ENCODE measurements at places on chromosomes 4 and X. TPM values are rescaled to one million over a fixed set of nuclear protein-coding genes. Genes with fewer than 3 reads are reported as not detected.

YY2 gene
- 1.4 TPM for total RNA-seq

DNA sequence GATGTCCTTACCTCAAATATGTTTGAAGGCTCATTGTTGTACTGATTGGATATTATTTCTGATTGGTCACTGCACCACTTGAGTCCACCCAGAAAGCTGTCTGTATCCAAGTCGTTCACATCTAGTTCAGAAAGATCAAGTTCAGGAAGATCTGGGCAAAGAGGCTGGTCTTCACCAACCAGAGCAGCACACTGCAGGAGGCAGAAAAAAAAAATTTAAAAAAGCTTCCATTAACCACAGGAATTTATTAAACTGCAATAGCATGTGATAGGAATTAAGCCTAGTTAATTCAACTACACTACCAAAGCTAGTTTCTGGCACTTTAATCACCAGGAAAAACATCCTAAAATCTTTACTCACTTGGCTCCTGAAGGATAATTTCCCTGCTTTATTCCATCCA lies 5.1 kb downstream of the PPARGC1A start:
- no peak for DNase-seq

GRCh38 chr4:76198411-76199237 lies 15.0 kb downstream of the SCARB2 start:
- DNase-seq = peak; percentile 56

ZNF827 gene
- 33.0 TPM for total RNA-seq

- no peak for DNase-seq
Measured at GRCh38 chr4:108917255-108917654, 154.4 kb upstream of the ETNPPL start.

DNA sequence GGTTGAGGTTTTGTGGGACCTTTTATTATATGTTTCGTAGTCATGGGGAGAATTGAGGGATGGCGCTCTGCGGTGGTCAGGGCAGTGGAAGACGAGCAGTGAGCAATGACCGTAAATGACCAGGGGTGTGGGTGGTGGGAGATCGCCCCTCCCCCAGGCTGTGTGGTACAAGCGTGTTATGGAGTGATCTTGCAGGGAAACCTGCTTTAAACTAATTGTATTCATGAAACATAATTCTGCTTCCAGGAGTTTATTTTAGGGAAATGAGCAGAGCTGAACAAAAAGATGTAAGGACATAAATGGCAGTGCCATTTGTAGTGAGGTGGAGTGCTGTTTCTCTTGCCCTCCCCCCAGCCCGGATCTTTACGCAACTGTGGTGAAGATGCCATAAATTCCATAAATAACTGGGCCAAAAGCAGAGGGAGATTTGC lies 20.2 kb downstream of the GYG2 start:
- peak; percentile 63 for DNase-seq

- DNase-seq = no peak
Measured at GRCh38 chr4:108893468-108893867, 130.6 kb upstream of the ETNPPL start.

DNA sequence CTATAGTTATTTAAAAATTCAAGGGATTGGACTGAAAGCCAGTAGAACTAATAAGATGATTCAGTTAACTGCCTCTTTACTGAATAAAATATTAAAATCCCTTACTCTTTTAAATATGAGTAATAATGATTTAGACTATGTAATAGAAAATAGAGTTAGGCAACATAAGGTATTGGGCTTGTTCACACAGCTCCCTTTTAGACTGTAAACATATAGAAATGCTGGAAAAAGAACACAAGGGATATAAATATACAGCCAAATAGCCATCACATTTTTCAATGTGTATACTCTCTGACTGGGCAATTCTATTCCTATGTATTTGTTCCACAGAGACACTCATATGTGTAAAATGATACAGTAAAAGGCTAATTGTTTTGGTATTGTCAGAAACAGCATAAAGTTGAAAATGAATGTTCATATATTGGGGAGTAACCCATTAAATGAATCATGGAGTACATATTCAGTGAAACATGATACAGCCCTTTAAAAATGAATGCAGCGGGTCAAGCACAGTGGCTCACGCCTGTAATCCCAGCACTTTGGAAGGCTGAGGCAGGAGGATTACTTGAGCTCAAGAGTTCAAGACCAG lies 129.8 kb downstream of the TBC1D19 start:
- DNase-seq = no peak

DNA sequence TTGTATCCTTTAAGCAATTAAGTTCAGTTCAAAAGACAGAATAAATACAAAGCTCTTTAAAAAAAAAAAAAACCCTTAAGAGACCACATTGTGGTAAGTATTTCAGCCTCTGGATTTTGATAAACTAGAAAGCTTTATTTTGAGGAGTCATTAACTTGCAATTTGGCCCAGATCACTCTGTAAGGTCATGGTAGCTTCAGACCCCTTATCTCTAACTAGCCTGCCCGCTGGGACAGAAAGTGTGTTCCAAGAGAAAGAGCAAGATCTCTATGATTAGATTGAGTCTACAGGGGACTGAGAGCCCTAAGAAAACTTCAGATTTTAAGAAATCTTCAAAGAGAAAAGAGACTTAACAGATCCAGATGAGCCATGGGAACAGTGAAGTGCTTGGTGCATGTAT lies 45.6 kb downstream of the GALNT7 start:
- no peak for DNase-seq

PDLIM5 gene
- 91.0 TPM for total RNA-seq

MFAP3L gene
- total RNA-seq = 25.3 TPM

DNA sequence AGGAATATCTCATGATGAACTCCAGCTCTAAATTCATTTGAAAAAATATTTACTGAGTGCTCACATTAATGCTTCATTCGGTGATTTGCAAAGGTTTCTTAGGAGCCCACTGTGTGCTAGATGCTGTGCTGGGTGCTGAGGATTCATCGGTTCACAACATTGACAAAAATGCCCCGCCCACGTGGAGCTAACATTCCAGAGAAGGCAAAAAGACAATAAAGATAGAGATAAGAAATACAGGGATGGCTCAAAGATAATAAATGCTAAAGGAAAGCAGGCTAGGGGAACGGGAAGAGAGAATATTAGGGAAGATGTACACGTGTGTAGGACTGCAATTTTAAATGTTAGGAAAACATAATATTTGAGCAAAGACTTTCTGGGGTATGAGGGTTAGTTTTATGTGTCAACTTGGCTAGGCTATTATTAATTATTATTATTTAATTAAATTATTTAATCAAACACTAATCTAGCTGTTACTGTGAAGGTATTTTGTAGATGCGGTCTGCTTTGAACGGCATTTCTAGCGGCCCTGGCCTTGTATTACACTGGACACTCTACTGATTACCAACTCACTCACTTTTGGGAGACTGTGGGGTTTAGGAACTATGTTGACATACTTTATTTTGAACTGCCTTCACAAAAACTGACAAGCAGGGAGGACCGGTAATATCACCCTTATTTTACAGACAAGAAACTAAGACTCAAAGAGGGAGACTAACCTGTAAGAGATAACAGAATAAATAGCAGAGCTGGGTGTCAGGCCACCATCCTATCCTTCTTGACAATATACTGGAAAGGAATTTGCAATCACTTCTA lies 61.9 kb upstream of the IRF2 start:
- DNase-seq = no peak

GRCh38 chrX:43949669-43950068 lies 23.5 kb downstream of the NDP start:
- DNase-seq = peak; percentile 89

DNA sequence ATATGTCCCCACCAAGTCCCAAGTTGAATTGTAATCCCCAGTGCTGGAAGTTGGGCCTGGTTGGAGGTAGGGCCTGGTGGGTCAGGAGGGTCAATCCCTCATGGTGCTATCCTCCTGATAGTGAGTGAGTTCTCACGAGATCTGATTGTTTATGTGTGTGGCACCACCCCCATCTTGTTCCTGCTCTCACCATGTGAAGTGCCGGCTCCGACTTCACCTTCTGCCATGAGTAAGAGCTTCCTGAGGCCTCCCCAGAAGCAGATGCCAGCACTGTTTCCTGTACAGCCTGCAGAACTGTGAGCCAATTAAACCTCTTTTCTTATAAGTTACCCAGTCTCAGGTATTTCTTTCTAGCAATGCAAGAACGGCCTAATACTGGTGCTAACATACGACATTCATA lies 22.7 kb upstream of the TMEM33 start:
- no peak for DNase-seq

DNA sequence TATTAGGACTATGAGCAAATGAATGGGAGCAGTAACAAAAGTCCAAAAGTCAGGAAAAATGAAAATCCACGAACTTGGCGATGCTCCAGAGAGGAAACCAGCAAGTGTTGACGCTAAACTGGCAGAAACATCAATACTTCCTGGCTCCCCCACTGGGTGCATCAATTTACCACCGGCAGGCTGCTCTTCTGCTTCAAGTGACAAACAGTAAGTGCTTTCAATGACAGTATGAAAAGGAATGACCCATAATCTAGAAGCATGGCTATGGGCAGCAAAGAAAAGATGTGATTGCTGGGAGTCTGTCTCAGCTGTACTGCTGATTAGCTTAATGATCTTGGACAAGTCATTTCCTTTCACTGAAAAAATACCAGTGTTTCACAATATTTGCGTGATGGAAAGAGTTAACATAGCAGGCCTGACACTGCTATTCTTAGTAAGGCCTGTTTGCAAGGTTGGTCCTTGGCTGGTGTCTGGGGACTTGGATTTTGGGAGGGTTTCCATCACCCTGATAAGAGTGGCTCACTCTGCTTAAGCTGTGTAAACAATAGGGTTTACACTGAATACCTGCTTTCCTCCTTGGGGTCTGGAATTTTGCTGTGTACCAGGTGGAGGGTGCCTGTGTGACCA lies 8.7 kb downstream of the ATP11C start:
- DNase-seq = no peak

GRCh38 chr4:117560329-117560728 lies 474.0 kb upstream of the NDST3 start:
- DNase-seq = no peak

- DNase-seq = no peak
Measured at GRCh38 chr4:126568652-126569570, 1063.8 kb upstream of the INTU start.

- no peak for DNase-seq
Measured at GRCh38 chr4:103075435-103075893, 1.1 kb downstream of the SLC9B2 start.

DNA sequence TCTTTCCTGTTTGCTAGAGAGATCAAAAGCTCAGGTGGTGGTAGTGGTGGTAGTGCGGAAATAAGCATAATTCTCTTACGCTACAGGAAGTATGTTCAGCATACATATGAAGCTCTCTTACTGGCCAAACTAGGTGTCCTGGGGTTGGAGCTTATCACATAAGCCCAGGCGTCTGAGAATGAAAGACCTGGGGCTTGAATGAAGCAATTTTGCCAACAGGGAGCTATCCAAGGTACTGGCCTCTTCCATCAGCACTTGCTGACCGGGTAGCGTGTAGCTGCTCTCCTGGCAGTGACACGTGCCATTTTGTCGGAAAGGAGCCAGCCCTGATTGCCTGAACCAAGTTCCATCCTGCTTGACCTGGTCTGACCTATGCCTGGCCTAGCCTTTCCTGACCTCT lies 65.9 kb upstream of the HPF1 start:
- peak; percentile 91 for DNase-seq

GRCh38 chr4:2939383-2940243 lies 23.6 kb downstream of the NOP14 start:
- peak; percentile 35 for DNase-seq

DNA sequence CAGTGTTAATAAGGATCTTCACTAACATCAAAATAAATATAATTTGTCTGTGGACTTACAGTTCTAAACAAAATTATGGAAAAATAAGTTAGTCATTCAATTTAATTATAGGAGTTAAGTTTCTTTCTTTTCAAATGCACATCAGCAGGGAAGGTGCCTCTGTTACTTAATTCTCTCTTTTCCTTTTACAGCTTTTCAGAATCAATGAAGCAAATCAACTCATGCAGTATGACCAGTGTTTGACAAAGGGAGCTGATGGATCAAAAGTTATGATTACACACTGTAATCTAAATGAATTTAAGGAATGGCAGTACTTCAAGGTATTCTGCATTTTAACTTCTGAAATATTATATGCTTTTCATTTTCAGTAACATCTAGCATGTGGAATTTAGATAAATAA lies 15.9 kb downstream of the HMGB2 start:
- DNase-seq = no peak

- no peak for DNase-seq
Measured at GRCh38 chrX:136344320-136344719, 43.6 kb downstream of the ADGRG4 start.

GRCh38 chr4:112284166-112284565 lies 1.5 kb downstream of the TIFA start:
- DNase-seq = no peak

GRCh38 chr4:186855111-186855510 lies 131.5 kb upstream of the FAT1 start:
- DNase-seq = no peak

DNA sequence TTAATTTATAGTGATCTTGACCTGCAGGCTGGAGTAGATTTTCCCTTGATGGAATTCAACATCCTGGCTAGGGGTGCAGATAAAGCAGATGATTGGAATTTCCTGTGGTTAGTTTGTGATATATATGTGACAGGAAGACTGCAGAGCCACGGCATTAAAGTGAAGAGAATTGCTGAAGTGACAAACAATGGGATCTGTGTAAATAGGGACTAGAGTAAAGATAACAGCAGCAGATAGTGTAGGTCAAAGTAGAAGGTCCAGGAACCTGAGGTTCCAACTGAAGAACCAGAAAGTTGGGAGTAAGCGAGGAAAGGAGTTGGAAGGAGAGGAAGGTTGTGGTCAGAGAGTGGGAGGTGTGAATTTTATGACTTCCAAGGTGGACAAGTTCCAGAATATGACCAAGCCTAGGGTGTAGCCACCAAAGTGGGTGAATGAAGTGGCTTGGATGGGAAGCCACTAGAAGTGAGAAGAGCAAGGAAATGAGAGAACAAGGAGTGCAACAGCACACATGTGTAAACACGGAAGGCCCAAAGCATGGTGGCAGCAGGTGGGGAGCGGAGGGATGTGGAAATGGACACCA lies 325.0 kb downstream of the RAB28 start:
- DNase-seq = no peak

DNA sequence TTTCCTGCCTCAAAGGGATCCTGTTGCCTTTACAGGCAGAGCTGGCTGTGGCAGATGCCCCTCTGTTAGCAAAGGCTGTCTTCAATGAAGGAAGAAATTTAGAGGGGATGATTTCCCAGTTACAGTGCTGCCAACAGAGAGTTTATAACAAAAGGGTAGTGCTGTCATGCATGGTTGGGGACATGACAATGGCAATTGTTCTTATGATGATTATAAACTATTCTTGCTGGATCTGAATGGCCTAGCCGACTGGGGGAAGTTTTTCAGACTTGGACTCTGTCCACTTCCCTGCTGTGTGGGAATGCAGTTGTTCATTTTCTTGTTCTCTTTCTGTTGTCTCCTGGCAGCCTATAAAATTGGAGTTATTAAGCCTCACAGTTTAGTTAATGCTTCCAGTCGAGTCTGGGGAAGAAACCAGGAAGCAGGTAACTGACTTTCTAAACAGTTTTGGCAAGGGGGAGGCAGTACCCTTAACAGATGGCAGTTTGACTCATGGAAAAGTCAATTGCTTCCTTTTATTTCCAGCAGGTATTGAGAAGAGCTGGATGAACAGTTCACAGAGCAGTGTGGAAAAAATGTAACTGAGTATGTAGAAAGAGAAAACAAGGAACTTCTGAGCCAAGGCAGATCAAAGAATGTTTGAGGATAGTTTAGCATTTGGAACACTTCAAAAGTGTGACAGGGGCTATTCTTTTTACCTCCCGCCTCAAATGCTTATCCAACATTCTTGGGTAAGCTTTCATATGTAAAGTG lies 582.6 kb downstream of the RAPGEF2 start:
- no peak for DNase-seq

HTR2C gene
- total RNA-seq = 0.14 TPM

PPEF1 gene
- 0.81 TPM for total RNA-seq
